AG08396 (cell line): ENCODE measurements at places on chromosomes 2 and 18.
A peak's percentile ranks its signal among the peaks of the same experiment; 100 is the strongest.

DNA sequence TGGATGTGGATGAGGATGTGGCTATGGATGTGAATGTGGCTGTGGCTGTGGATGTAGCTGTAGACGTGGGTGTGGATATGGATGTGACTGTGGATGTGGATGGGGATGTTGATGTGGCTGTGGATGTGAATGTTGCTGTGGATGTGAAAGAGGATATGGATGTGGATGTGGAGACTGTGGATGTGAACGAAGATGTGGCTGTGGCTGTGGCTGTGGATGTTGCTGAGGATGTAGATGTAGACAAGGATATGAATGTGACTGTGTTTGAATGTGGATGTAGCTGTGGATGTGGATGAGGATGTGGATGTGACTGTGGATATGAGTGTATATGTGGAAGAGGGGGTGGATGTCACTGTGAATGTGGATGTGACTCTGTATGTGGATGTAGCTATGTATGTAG, 884.6 kb upstream of the CHAC2 start:
- DNase-seq = no peak

DNA sequence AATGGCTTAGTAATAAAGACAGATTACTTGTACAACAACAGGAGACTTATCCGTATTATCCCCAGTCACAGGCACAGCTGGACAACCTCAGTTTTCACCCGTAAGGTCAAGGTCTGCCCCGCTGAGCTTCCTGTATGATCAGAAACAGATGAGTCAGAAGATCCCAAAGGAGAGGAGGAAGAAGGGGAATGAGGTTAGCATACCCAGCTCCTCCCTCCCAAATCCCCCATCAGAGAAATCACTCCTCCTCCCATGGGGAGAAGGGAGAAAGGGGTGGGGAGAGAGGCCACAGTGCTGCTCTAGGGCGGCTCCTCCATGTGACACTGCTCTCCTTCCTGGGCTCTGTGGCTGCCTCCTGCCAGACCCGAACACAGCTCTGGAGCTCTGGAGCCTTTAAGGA, 53.8 kb upstream of the SPTBN1 start:
- DNase-seq = peak; percentile 47

DNA sequence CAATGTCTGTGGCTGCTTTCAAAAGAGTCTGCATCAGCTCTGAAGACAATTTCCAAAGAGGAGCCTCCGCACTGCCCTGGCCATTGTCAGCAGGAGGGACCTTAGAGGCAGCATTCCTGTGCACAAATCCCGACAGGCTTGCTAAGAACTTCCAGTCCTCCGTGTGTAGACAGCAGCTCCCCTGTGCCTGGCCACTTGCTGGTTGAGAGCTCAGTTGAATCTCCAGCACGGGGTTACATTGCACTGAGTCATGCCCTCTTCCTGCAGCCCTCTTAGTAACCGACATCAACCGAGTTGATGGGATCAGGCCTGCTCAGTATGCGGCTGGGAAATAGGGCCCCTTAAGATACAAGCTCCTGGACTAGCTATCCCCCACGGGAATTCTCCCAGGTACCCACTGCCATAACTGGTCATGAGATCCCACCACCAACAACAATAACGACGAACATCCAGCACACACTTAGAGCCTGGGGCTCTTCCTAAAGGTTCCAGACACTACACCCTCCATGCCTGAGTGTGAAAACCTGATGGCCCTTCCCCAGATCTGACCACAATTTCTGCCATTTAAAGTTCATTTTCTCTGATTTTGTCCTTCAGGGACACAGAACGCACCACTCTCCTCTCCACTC, 12.0 kb downstream of the ATP6V1B1 start:
- DNase-seq = peak; percentile 53

GRCh38 chr2:181300600-181301291, 156.4 kb upstream of the ITGA4 start:
- no peak for DNase-seq

DNA sequence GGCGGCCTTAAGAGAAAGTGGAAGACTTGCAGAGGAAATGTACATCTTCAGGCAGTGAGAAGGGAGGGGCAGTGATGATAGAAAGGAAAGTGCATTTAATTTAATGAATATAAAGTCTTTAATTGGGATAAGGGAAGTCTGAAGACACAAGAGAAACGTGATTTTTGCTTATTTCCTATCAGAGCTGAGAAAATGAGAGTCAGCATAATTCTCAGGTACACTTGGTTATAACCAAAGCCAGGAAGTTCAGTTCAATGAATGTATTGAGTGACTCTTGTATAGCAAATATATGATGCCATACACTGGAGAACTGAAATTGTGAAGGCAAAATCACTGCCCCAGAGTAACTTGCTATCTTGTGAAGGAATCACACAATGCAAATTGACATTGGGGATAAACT, 256.3 kb downstream of the LRRTM1 start:
- DNase-seq = no peak

GRCh38 chr2:223724861-223725260, 112.5 kb downstream of the AP1S3 start:
- no peak for DNase-seq

- DNase-seq = peak; percentile 22
Measured at GRCh38 chr2:186274936-186275575, 211.0 kb upstream of the ZC3H15 start.

DNA sequence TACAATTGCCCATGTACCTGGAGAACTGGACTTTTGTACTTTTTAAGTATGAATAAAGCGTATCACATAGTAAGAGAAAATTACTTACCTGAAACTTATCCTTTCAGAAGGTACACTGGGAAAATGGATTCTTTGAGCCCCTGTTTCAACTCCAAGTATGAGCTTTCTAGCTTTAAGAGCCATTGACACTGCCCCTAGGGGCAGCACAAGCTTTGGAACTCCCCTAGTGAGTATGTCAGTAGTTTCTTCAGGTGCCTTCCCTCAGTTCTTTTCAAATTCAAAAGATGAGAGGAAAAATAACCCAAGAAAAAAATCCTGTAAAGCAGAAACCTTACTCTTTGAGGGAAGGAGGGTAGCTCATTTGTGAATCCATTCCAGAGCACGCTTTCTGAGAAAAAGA, 124.1 kb downstream of the MEMO1 start:
- no peak for DNase-seq

DNA sequence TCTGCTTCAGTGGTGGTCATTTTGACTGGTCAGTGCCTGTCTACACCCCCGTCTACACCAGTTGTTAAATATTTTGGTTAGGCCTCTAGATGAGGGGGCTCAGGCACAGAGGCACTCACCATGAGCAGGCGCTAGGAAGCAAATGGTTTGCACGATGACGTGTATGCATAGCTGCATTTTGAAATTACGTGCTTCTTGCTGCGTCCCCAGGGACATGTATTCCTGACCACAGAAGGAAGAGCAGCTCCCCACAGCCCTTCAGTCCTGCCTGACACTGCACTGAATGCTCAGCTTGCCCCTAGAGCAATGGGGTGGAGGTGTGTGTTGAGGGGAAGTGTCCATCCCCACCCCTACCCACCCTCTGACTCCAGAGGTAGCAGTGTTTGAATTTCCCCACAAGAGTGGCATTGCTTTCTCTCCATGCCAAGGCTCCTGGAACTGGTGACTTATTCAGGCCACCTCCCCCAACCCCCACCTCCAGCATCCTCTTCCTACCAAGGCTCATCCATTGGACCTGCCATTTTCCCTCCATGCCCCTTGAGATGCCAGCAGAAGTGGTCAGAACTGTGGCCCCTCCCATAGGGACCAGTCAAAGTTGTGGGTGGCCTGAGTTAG, 11.4 kb upstream of the ZAP70 start:
- no peak for DNase-seq

- DNase-seq = no peak
Measured at GRCh38 chr18:48973731-48974130, 23.0 kb upstream of the SMAD7 start.

DNA sequence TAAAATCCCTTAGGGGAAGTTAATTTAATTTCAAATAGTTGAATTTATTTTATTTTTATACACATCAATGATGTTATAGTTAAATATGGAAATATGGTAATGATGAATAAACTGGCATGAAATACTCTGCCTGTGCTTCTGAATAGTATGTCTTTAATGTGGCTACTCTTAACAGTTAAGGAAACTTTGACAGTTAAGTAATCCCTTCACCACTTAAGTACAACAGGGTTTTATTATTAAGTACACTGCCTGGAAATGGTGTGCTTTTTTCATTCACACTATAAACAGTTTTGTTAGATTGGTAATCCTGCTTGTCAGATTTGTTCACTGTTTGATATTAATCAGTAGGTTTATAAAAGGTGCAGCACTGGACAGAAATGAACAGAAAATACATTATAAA, 412.0 kb upstream of the ZEB2 start:
- no peak for DNase-seq

- peak; percentile 78 for DNase-seq
Measured at GRCh38 chr2:229408356-229408755, 137.3 kb upstream of the PID1 start.

DNA sequence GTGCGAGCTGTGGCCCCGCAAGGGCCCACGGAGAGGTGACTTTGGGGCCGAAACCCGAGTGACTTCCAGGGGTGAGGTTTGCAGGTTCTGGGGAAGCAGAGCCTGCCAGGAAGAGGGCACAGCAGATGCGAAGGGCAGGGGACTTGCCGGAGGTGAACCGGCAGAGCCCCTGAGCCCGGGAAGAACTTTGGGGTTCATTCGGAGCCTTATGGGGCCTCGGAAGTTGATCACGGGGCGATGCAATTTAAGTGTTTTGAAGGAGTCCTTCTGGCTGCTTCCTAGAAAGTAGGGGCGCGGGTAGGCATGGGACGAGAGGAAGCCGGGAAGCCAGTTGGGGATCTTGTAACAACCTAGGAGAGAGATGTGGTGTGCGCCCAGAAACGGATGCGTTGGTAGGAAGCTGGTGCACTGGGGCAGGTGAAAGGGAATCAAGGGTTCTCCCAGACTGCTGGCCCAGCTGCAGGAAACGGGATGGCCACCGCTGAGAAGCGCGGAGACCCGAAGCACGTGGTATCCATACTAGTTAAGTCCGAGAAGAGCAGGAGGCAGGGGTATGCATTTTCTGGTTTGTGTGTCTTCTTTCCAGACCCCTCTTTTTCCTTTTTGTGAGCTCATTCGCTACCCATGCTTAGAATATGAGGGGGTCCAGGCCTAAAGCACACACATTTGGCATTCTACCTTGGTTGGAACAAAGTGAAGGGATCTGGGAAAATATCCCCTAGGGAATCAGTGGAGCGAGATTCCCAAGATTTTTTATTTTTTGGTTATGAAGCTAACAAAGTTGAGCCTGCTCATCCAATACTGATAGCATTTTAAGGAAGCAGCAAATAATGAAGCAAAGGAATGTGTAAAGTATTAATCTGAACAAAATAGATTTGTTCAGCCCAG, 758 bp downstream of the SCLY start:
- peak; percentile 54 for DNase-seq

- no peak for DNase-seq
Measured at GRCh38 chr2:113848758-113849415, 41.0 kb upstream of the ACTR3 start.

- DNase-seq = no peak
Measured at GRCh38 chr2:71859211-71859847, 288.3 kb downstream of the CYP26B1 start.

DNA sequence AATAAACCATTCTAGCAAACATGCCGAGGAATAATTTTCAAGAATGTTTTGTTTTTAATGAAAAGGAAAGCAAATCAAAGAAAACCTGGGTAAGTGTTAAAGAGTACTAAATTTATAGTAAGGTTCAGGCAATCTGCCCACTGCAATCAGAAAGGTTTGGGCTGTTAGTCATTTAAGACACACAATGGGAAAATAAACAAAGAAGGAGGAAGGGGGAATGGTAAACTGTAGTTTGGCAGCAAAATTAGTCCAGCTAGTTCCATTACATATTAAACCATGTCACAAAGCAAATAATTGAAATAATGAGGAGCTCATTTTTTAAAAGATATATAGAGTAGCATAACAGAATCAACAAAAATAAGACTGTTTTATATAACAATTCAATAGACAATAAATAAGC, 87.5 kb upstream of the COPS8 start:
- no peak for DNase-seq

GRCh38 chr2:52558265-52558664, 1209.3 kb upstream of the CHAC2 start:
- no peak for DNase-seq

DNA sequence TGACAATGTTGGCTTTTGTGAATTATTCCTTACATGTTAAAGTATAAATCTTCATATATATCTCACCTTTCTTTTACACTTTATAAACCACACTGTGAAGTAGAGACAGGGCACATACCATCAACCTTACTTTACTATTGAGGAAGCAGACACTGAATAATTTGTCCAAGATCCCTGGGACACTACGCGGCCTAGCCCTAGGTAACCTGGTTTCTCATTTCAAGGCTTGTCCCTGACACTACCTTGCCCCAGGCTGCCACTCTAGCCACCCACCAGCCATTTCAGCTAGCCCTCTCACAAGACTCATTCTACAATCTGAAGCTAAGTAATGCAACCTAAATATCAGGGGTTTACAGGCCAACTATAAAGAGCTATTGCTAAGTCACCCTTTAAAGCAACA, 26.7 kb downstream of the CCDC93 start:
- no peak for DNase-seq

- peak; percentile 16 for DNase-seq
Measured at GRCh38 chr2:143162123-143162837, 33.1 kb downstream of the ARHGAP15 start.

GRCh38 chr2:217121565-217121964, 261.7 kb upstream of the TNP1 start:
- no peak for DNase-seq

- DNase-seq = peak; percentile 79
Measured at GRCh38 chr2:234840336-234840735, 111.5 kb upstream of the SH3BP4 start.

DNA sequence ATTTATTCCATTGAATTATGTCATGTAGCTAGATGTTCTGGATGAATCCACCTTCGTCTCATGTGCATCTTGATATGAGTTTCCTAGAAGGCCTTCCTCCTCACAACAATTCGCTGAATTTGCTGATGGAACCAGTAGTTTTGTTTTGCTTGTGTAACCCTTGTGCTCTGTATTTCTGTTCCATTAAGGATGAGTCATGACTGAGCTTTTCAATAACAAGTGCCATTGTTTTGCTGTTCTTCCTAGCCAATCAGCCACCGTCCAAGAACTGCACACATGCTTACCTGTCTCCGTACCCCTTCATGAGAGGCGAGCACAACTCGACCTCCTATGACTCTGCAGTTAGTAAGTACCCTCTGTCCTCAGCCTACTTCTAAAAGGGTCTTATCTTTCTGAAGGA, 2.3 kb downstream of the TMEM182 start:
- DNase-seq = no peak

GRCh38 chr2:177783835-177784744, 288.5 kb downstream of the PDE11A start:
- DNase-seq = peak; percentile 10

DNA sequence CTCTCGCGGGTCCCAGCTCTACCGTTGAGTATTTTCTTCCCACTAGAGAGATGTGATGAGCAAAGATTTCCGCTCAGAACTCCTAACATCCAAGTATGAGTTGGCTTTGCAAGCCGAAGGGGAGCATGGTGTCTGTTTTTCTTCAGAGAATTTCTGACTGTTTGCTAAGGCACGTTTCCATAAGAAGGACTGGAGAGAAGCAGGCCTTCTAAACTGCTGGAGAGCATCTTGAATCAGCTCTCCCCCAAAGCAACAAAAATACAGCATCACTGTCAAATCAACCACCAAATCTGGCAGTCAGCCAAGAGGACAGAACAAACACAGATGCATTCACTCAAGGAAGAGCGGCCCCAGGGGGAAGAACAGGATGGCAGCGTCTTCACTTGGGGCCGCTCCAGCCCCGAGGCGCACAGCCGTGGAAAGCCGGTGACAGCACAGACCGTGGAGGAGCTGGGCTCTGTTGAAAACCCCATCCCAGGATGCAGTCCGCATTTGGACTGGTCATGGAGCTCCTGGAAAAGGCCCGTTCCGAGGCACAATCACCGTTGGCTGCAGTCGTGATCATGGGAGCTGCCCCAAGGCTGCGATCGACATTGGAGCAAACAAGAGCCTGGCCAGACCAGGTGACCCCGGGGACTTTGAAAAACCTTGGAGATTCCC, 101.4 kb downstream of the NFATC1 start:
- DNase-seq = no peak
